ENCODE measurements at places on chromosomes 1 and 21.
A peak's percentile ranks its signal among the peaks of the same experiment; 100 is the strongest.

DNA sequence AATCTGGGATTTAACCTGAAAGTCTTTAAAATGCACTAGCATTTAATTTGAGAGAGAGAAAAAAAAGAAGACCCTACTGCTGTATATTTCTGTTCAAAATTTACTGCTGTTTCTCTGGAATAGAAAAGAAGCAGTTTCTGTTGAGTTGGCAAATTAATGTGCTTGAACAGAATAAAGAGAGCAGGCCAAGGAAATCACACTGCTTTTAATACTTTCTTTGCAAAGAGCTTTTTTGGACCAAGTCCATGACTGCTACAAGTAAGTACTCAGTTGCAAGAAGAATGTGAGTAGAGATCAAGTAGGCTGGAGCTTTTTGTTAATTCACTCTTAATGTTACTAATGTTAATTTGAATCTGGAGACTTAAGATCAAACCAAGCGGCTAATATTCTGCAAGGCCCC, 336.2 kb upstream of the SGIP1 start:
- DNase-seq: no peak

DNA sequence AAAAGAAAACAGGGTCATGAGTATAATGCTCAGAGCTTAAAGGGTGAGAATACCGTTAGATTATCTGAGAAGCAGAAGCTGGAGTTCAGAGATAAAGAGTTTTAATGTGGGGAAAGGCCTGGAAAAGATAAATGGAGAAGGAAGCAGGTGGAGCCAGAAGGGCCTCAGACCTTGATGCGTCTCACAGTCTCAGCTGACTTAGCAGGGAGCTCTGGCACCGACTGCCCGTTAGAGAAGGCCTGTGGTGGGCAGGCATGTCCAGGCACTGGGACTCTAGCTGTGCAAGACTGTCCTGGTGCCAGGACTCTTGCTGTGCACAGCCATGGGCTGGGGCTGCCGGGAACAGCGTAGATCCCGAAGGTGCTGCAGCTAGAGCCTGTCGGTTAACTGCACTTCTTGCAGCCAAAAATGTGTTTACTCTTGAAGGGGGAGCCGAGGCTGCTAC, 3.8 kb upstream of the SLAMF9 start:
- DNase-seq: no peak

- no peak for DNase-seq
Observed at GRCh38 chr1:2448098-2448445, 28.0 kb upstream of the PLCH2 start.

- DNase-seq: no peak
Observed at GRCh38 chr1:91929250-91929649, 20.0 kb upstream of the BRDT start.

GRCh38 chr1:26145041-26145959, 13.6 kb upstream of the FAM110D start:
- peak; percentile 73 for DNase-seq

GRCh38 chr1:235101558-235102258, 26.9 kb downstream of the TOMM20 start:
- DNase-seq: no peak

GRCh38 chr1:217135987-217136894, 413.0 kb upstream of the ESRRG start:
- no peak for DNase-seq

GRCh38 chr1:80987824-80988223, 812.9 kb upstream of the ADGRL2 start:
- DNase-seq: no peak

DNA sequence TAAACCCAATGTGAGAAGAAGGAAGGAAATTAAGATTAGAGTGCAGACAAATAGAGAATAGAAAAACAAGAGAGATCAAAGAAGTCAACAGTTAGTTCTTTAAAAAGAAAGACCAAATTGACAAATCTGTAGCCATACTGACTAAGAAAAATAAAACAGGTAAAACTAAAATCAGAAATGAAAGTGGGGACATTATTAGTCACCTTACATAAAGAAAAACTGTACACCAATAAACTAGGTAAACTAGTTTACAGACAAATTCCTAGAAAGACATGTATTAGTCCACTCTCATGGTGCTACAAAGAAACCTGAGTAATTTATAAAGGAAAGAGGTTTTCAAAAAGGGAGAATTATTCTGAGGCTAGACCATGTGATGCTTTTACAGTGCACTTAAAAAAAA, 22.3 kb downstream of the BLZF1 start:
- no peak for DNase-seq

GRCh38 chr1:23867542-23867894, 572 bp downstream of the FUCA1 start:
- no peak for DNase-seq

DNA sequence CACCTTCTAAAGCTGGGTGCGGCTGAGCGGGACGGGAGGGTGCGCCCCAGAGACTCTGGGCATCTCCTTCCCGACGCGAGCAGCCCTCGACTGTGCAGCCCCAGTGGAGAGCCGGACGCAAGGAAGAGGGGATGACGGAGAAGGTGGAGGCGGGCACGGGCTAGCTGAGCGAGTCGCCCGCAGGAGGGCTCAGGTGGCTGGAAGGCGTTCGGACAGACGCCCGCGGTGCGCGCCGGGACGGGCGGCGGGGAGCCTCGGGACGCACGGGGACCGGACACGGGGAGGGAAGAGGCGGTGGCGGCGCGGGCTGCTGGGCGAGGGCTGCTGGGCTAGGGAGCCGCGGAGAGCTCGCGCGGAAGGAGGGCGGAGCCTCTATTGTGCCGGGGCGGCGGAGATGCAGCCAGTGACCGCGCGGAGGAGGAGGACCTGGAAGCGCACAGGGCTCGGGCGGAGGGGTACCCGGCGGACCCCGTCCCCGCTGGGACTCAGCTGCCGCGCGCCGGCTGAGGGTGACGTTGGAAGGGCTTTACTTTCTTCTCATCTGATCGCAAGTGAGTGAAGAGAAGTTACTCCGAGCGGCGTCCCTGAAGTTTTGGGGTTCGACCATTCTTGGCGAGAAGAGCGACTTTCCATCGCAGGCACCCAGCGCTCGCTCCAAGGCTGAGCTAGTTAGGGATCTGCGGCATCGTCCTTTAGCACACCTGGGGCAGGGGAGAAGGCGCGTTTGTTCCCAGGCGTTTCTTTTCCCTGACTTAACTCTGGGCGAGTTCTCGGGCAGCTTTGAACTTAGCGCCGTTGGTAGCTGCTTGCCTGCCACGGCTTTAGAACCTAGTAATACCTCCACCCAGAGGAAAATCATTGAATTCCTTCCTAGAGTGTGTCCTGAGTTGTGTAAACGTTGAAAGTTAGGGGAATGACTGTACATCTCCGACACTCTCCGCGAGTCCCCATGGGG, at the start of gene OLFML2B:
OLFML2B (minus strand) TSS at position 323 of the 955 bp plus-strand sequence. CDS start 439 bp downstream, outside the sequence.
- DNase-seq: peak; percentile 68

GRCh38 chr1:226082959-226083301, 20.4 kb downstream of the H3-3A start:
- no peak for DNase-seq

GRCh38 chr1:239067058-239067457, 319.3 kb upstream of the CHRM3 start:
- DNase-seq: no peak

- DNase-seq: no peak
Observed at GRCh38 chr21:33301632-33302002, 23.2 kb upstream of the IFNAR1 start.

GRCh38 chr1:209645574-209646452, 6.4 kb downstream of the LAMB3 start:
- DNase-seq: no peak

DNA sequence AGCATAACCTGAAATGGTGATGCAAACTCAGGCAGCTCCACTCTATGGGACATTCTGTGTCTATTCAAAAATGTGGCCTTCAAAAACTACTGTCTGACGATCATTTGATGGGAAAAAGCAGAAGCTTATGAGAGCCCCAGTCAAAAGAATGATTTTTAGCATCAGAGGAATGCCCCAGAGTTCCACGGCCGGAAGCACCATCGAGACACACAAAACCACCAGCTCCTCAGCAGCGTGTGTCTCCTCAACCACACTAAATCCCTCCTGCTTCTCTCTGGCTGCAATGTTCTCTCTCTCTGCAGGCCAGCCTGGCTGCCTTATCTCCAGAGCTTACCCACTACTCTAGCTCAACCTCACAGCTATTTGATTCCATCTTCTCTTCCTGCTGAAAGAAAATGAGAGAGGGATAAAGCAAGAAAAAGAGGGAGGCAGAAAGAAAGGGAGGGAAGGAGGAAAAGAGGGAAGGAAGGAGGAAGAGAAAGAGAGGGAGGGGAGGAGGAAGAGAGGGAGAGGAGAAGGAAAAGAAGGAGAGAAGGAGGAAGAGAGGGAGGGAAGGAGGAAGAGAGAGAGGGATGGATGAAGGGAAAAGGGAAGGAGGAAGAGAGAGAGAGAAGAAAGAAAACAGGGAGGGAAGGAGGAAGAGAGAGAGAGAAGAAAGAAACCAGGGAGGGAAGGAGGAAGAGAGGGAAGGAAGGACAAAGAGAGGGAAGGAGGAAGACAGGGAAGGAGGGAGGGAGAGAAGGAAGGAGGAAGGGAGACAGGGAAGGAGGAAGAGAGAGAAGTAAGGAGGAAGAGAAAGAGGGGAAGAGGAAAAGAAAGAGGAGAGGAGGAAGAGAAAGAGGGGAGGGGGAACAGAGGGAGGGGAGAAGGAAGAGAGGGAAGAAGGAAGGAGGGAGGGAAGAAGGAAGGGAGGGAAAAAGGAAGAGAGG, 33.5 kb upstream of the LAPTM5 start:
- DNase-seq: peak; percentile 50

DNA sequence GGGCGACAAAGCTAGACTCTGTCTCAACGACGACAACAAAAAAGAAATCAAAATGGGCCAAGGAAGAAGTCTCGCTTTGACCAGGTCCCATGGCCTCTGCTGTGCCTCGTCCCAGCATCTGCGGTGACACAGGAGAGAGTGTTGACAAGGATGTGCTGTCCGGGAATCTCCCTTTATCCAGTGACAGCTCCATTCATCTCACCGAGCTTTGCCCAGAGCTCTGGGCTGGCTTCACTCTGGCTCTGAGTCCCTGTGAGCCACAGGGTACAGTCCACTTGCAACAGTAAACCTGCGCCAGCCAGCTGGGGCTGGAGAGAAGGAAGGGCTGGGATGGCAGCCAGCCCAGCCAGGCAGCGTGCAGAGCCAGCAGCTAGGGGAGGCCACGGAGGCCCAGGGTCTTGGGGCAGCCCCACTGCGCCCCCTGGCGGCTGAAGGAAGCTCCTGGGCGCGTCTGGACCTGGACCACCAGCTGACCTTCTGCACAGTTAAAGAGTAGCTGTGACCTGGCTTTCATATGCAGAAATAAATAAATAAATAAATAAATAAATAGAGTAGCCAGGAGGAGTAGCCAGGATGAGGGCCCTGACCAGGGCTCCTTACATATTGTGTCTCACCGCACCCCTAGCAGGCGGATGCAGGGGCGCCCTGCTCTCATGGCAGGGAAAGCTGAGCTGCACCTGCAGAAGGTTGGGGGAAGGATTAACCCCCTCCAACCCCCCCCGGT, 29.7 kb downstream of the ENO1 start:
- DNase-seq: peak; percentile 85

- DNase-seq: no peak
Observed at GRCh38 chr1:186740324-186740723, 60.1 kb upstream of the PTGS2 start.

GRCh38 chr1:45337630-45338325, 2.2 kb upstream of the TOE1 start:
- DNase-seq: no peak

GRCh38 chr1:218200979-218201378, 84.1 kb upstream of the RRP15 start:
- no peak for DNase-seq

- DNase-seq: no peak
Observed at GRCh38 chr1:207825409-207825695, 73.5 kb downstream of the CD46 start.

DNA sequence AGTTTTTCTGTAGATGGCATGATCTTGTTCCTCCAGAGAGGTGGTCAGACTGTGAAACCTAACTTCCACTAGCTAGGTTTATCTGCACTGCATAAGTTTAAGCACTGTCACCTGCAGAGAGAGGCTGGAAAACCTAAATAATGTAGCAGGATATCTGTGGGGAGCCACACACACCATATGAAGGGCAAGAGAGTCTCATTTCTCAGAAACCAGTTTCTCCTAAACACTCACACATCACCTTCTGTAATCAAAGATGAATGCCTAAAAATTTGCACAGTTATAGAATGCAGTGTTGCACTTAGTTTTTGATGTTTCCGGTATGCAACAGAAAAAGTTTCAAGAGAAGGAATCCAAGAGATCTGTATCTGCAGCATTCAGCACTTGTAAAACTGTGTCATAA, 654.6 kb downstream of the ADGRL2 start:
- DNase-seq: no peak

DNA sequence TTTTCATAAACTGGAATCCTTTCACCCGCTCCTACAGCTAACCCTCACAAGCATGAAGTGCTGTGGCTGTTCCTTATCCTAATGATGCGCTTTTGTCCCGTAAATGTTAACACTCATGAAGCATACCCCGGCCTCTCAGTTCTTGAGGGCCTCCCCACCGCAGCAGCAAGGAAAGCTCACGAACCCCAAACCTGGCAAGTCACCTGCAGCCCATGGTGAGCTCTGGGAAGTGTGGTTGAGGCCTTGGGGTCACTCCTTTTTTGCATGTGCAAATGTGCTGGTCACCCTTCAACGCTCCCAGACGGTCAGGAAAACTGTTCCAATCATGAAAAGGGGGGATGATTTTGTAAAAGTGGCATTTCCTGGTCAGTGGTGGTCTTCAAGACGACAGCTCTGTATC, 124.6 kb downstream of the PRDM2 start:
- DNase-seq: no peak

DNA sequence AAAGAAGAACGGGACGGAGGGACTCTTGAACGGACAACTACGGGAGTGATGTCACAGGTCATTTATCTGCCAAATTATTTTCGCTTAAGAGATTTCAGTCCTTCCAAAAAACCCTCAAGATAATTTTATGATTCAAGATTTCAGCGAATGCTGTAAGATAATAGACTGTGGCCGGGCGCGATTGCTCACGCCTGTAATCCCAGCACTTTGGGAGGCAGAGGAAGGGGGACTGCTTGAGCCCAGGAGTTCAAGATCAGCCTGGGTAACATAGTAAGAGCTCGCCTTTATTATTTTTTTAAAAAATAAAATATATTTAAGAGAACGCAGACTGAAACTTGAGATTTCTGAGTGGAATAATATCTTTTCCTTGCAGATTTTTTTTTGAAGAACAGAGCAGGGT, 609 bp downstream of the RWDD2B start:
- DNase-seq: no peak

DNA sequence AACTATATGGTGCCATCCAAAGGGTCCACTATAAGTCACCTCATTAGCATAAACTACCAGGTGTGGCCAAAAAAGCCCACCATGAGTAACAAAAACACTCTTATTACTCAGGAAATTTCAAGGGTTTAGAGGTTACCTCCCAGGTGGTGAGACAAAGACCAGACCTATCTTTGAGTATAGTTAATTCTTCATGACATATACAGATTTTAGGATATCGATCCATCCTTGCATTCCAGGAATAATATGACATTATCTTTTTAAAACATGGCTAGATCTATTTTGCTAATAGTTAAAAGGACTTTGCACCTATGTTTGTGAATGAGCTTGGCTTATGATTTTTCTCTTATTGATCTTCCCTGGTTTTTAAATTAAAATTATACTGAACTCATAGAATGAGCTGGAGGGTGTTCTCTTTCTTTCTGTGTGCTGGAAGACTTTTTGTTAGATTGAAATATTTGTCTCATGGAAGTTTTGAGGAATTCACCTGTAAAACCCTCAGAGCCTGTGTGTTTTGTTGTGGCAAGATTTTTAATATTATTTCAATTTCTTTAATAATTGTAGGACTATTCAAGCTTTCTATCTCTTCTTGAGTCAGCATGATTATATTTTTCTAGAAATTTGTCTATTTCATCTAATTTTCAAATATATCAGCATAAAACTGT, 138.7 kb upstream of the SLC45A1 start:
- no peak for DNase-seq

- peak; percentile 15 for DNase-seq
Observed at GRCh38 chr21:23401278-23401677, 2206.0 kb downstream of the MRPL39 start.

Measured in hematopoietic multipotent progenitor cell (in vitro differentiated cells).